ENCODE measurements at places on chromosomes 7 and 10.

DNA sequence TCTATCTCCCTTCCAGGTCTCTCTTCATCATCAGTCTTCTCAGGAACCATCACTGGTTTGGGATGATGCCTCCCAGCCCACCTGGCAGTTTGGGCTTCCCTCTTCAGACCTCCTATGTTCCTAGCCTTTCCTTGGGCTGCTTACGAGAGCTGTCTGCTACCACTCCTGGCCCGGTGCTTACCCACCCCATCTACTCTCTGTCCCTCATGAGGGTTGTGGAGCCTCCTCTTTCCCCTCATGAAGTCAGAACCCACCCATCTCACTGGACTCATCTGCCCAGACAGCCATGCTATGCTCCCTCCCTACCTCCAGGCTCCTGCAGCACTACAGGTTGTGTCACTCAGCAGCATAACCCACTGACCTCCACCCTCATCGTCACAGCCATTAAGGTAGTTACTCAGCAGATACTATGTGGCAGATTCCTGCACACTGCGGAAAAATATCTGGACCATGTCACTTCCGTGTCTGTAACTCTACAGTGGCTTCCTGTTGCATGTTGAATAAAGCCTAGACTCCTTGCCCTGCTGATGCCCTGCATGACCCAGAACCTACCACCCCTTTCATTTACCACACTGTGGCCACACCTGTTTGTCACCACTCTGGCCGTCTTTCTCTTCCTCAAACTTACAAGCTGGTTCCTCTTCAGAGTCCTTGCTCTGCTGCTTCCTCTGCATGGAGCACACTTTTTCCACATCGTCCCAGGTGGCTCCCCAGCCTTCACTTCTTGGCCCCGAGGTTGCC lies 2.0 kb downstream of the DBNL start:
- DNase-seq, result no peak

- no peak for DNase-seq
Measured at GRCh38 chr10:73807471-73807870, 3.9 kb downstream of the NDST2 start.

- DNase-seq, result peak; percentile 65
Measured at GRCh38 chr10:63671317-63671937, 150.2 kb downstream of the REEP3 start.

DNA sequence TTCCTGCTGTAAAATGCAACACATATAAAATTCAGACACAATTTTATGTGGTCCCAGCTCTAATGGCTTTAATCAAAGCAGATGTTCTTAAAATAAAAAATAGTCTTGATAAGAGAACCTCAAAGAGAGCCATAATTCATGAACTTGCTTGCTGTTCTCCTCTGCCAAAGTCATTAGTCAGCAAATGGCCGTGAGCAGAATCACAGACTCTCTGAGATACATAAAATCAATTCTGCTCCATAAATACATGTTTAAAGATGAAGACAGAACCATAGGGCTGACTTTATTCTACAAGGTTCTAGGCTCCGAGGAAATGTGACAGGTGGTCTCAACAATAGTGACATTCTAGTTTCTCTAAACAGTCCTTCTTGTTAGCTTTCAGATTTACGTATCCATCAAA lies 29.8 kb downstream of the HSPA12A start:
- no peak for DNase-seq

- DNase-seq, result no peak
Measured at GRCh38 chr10:54363390-54363789, 437.6 kb downstream of the PCDH15 start.

GRCh38 chr7:8430643-8431042 lies 2.8 kb upstream of the NXPH1 start:
- DNase-seq, result no peak

DNA sequence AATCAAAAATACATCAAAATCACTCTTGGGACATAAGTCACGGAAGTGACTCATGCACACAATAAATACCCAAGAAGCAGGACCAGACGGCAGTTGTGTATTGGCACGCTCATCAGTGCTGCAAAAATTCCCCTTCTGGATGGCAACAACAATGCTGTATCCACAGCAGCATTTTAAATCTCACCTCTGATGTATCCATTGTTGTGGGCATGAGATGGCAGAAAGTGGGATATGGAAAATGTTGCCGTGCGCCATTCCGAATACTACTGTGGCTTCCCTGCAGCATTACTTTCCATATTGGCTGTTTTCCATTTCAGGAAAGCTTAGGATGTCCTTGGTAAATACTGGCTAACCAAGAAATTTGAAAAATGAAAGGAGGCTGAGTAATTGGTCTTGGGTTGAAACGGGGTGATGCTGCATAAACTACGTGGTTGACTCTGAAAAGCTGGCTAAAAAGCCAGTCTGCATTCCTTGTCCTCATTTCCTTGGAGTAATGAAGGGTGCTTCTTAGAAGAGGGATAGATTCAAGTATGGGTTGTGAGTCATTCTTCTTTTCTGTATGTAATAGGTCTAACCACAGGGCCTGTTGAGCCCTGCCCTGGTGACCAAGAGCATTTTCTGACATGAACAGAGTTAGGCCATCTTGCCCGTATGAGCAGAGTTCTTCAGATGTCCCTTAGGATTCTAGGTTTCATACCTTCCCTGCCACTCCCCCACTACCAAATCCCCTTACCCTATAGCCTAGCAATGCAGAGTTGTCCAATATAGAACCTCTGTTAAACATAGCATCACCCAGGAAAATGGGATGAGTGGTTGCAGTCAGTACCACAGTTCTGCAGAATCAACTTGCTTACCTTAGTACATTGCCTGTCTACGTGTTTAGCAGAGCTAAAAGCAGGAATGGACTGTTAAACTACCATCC lies 36.3 kb upstream of the TOMM7 start:
- DNase-seq, result peak; percentile 99

DNA sequence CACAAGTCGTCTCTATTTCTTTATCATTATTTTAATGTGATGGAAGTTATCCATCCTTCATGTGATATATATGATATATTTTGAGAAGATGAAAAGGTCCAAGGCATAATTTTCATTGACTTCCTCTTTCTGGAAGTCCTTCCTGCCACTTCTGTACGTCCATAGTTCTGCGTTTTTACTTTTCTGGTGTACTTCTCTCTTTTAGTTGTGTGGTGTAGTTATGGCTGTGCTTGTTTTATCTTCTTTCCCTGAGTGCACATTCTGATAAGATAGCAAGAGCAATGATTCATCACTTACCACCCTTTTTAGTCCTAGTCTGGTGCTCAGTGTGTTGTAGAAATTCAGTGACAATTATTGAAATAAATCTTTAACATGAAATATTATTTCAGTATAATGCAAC lies 231.3 kb upstream of the FERD3L start:
- no peak for DNase-seq

DNA sequence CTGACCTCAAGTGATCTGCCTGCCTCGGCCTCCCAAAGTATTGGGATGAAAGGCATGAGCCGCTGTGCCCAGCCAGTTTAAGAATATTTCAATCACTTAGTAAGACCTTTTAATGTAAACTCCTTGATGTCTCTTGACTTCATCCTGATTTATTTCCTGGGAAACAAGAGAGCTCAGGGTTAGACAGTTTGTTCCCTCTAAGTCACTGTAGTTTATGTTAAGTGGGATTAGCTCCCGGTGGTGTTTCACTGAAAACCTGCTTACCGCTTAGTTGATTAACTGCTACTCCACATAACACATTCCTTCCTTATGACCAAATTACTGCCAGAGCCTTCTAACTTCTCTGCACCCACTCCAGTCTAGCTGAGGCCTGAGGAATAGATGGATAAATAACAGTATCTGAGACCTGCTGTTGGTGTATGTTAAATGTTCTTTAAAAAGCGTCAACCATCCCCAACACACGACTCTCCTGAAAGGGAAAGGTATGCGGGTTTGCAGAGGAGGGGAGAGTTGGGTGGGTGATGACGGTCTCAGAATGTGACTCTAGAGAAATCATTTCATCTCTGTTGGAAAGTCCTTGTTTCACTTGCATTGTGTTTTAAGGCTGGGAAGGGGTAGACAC lies 48.7 kb downstream of the CREB3L2 start:
- DNase-seq, result peak; percentile 96

- no peak for DNase-seq
Measured at GRCh38 chr10:46288601-46289206, 1.9 kb downstream of the ANTXRL start.

DNA sequence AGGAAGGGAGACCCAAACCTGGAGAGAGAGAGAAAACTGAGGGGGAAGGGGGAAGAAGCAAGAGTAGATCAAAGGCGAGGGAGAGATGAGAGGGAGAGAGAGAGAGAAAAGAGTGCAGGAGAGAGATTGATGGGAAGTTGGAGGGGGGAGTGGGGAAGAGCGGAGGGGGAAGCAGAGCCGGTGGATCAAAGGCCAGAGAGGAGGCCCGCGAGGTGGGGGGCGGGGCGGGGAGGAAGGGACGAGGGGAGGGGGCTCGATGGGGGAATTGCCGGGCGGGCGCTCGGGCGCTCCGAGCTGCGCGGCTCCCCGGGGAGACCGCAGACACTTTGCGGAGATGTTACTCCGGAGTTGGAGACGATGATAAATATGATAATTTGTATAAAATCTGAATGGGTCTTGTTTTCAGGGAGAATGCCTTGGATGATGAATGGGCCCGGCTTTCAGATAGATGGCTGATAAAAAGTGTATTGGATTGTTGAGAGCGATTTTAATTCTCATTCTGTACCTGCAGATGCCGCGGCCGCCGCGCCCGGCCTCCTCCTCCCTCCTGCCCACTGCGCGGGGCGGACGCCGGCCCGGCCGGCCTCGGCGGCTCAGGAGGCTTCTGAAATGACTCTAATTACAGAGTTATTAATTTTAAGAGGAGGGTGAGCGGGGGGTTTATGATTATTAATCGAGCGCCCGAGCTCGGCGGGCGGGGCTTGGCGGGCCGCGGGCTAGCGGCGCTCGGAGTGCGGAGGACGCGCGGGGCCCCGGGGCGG lies 21.4 kb upstream of the PAX2 start:
- DNase-seq, result no peak

DNA sequence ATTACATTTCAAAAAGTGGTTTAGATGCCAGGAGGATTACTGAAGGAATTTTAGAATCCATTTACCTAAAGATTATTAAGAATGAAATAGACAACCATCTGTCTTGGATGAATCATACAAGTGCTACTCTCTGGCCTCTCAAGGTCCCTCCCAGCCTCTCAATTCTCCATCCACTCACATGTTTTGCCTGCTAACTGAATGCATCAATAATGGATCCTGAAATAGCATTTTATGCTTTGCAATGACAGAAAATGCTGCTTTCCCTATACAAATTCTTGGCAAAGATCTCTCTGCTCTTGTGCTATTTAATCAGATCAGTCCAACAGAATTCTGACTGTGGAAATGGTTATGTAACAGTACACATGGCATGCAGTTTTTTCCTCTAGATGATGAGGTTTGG lies 68.1 kb downstream of the HBP1 start:
- DNase-seq, result no peak

DNA sequence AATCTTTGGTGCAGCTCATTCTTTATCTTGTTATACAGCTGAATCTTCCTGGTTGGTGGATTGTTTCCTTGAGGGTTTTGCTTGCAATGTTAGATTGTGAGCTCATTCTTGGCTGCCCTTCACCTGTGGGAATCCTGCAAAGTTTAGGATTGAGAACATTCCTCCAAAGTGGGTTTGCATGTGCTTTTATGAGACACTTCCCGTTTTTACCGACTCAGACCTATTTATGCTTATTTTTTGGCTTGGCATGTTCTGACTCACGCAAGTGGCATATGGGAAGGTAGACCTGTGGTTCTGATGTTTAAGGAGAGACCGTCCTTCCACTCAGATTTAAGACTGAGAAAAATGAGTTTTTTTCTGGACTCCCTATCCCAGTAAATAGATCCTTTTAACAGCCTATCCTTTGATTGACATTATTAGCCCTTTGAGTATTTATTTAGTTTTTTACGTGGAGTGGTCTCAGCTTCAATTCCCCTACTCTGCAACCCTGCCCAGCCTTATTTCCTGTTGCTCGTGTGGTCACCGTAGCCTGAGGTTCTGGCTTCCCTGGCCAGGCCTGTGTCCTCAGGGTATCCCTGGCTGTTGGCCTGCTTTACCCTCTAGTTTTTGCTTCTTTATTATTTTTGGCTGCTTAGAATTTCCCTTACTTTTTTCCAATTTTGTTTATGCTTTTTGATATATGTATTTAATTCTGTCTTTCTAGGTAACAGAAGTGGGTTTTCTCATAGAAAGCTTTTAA lies 13.4 kb upstream of the PRF1 start:
- peak; percentile 95 for DNase-seq

GRCh38 chr10:125494651-125495239 lies 188.2 kb downstream of the TEX36 start:
- DNase-seq, result no peak

DNA sequence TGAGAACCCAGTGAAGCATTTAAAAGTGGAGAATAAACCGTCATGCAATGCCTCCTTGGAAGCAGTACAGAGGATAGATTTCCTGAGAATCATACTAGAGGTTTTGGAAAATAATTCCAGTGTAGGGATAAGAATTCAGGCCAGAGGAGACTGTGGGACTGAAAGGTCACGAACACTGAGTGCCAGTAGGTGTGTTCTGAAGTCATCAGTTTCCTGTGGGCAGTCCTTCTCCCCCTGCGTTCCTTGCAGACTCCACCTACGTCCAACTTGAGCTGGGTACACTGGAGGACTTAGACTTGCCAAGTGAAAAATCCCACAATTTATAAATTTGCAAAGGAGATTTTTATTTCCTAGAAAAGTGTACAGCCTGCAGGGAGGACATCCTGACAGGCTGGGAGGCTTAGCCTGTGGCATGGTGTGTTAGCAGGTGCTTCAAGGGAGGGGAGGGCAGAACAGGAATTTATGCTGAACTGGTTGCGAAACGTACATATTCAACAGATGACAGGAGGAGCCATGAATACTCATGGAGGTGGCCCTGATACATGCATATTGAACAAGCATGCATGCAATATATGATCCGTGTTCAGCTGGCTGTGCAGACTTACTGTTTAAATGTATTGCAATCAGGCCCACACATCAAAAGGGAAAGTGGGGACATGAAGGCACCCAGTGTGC lies 72.9 kb upstream of the POM121L12 start:
- DNase-seq, result no peak

DNA sequence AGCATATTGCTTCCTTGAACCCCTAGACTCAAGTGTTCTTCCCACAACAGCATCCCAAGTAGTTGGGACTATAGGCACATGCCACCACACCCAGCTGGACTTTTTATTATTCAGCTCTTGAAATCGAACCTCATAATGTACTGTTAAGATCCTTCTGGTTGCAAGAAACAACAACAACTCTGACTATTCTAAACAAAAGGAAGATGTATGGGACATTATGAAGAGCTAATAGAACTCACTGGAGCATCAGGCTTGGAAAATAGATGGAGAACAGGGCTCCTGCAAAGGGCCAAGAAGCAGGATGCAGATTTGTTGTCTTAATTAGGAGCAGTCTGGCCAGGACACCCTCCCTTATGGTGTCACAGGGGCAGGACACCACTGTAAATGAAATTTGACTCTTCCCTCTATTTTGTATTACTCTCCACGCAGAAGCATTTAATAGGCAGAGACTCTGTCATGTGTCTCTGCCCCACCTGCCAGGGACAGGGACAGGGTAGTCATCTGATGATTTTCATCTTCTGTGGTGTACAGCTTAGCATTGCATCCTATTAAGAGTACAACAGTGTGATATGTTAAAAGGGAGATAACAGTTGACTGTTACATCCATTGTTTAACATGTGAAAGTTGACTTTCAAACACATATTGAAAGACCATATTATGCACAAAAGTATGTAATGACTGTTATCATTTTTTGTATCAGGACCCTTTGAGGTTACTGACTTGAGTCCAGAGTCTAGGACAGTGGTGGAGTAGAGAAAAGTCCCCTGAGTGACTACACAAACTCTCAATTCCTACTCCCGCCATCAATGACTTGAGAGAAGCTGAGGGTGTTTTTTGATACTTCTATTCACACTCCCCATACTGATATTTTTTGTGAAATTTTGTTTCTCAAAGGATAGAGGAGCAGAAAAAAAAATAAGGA lies 157.3 kb downstream of the LRRC4 start:
- no peak for DNase-seq

GRCh38 chr7:126150278-126150958 lies 1102.3 kb downstream of the GRM8 start:
- DNase-seq, result no peak

Measured in M059J (cell line).